Cerebellum (tissue), 4 donors: ENCODE measurements at places on chromosomes 12 and 14.

DNA sequence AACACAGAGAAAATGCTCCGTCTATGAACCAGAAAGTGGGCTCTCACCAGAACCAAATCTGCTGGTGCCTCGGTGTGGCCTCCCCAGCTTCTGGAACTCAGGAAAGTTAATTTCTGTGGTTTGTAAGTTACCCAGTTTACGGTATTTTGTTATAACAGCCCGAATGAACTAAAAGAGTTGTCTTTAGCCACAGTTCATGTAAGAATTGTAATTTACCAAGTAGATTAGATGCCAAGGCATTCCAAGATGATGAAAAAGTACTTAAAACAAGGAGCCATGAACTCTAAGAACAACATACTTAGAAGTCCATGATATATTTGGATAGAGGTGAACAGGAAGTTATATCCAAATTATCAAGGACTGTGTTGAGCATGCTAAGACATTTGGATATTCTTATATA is 259.9 kb upstream of the GARIN6 start:
- DNase-seq = no peak

- no peak for DNase-seq
These were observed 75.9 kb downstream of the DACT1 start for GRCh38 chr14:58713677-58714076.

DNA sequence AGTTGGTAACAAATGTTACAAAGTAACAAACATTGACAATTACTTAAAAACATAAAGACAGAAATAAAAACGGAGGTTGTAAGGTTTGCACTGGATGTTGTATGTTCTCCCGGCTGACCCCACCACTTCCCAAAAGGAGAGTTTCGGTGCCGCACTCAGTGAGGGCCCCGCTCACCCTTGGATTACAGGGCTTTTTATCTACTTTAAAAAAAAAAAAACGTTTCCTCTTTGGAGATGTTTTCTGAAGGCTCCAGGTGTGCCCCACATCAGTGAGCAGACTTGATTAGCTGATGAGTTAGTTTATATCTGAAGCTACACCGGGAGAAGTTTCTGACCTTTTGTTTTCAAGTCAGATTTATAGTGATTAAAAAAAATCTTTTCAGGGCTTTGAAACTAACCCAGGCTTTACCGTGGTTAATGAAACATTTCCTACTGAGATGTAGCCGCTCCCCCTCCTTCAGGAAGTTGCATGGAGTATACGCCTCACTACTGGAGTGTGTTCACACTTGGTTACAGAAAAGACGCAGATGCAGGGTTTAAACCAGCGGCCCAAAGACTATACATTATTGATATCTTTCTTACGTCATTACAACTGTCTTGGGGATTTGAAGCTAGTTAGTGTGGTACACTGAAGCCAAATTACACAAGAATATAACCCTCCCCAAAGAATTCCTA is 38.0 kb upstream of the BCL7A start:
- no peak for DNase-seq

DNA sequence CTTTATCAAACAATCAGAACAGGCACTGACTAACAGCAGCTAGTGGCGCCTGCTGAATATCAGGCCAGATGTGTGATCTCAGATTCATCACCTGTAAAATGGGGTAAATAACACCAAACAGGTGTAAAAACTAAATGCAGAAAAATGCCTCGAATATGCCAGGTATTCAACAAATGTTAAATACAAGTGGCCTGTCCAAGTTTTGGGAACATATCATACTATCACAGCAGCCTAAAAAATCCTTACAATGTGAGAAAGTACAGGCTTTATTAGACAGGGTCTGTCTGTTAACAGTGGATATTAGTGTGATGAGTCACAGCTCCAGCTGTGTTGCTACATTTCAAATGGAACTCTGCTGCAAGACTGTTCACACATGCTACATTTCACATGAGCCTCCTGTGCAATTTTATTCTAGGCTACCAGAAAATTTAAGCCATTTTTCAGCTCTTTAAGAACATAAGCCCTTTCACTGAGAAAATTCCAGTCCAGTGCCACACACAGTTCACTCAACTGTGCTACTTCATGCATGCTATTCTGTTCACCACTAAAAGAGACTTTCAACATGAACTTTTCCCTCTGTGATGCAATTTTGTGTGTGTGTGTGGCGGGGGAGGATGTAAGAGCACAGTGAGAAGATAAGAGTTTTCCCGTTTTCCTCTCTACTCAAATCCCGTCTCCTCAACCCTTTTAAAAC is 56.7 kb downstream of the MSRB3 start:
- no peak for DNase-seq

GRCh38 chr12:121773011-121773777 is 20.3 kb downstream of the RHOF start:
- DNase-seq = peak; percentile 75

DNA sequence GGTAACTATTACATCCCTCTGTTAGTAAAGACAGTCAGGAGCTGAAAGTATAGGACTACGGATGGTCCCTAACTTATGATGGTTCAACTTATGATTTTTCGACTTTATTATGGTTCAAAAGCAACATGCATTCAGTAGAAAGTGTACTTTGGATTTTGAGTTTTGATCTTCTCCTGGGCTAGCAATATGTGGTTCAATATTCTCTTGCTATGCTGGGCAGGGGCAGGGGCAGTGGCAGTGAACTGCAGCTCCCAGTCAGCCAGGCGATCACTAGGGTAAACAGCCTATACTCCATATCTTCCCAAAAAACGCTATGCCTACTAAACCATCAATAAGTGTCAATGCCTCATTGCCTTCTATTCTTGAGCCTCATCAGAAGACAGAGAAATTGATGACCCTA is 292.7 kb downstream of the EMP1 start:
- no peak for DNase-seq

- DNase-seq = no peak
These were observed 169.6 kb upstream of the FRMD6 start for GRCh38 chr14:51482102-51482501.

- no peak for DNase-seq
These were observed 153.4 kb upstream of the PDZRN4 start for GRCh38 chr12:41034686-41035085.

- DNase-seq = no peak
These were observed 25.8 kb downstream of the LIMA1 start for GRCh38 chr12:50257236-50258166.

GRCh38 chr14:65373671-65374039 is 38.9 kb upstream of the FUT8 start:
- no peak for DNase-seq

- DNase-seq = peak; percentile 27
These were observed 335.1 kb downstream of the DUSP6 start for GRCh38 chr12:89016970-89017778.

- DNase-seq = no peak
These were observed 8.8 kb upstream of the IFI27L2 start for GRCh38 chr14:94138251-94138650.

GRCh38 chr14:32169191-32169590 is 32.7 kb upstream of the RNU6-7 start:
- no peak for DNase-seq

GRCh38 chr12:71195338-71195896 is 37.6 kb upstream of the TSPAN8 start:
- DNase-seq = no peak

DNA sequence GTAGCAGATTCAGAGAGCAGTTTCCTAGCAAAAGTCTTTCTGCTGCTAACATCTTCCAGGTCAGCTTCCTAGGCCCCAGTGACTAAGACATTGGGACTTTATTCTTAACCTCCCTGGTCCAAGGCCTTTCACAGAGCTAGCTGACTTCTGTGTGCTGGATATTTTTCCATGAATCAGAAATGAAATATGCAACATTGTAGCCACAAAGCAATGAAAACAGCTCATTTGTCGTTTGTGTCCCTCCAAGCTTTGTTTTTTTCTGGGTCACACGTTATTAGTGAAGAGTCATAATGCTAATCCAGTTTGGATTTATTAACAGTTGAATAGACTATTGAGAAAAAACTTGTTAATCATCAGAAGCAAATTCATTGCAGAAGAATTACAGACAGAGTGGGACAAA is 82.4 kb downstream of the ARF6 start:
- no peak for DNase-seq

DNA sequence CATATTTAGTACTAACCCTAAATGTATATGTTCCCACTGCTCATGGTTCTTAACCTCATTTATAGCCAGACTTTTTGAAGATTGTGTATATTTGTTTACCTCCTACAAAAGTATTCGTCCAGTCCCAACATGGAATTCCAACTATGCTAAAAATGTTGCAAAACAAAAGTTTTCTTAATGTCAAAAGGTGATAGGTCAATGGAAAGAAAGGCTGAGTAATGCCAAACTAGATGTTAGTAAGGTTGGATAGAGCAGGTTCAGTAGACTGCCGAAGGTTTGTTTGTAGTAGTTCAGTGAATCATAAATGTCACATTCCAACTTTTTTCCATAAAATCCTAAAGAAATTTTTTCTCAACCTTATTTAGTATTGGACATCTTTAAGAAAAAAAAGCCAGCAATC is 874.5 kb downstream of the FLRT2 start:
- no peak for DNase-seq

- no peak for DNase-seq
These were observed 9.2 kb downstream of the SOS2 start for GRCh38 chr14:50222055-50222613.

GRCh38 chr14:34113991-34114390 is 163.1 kb upstream of the EGLN3 start:
- no peak for DNase-seq

DNA sequence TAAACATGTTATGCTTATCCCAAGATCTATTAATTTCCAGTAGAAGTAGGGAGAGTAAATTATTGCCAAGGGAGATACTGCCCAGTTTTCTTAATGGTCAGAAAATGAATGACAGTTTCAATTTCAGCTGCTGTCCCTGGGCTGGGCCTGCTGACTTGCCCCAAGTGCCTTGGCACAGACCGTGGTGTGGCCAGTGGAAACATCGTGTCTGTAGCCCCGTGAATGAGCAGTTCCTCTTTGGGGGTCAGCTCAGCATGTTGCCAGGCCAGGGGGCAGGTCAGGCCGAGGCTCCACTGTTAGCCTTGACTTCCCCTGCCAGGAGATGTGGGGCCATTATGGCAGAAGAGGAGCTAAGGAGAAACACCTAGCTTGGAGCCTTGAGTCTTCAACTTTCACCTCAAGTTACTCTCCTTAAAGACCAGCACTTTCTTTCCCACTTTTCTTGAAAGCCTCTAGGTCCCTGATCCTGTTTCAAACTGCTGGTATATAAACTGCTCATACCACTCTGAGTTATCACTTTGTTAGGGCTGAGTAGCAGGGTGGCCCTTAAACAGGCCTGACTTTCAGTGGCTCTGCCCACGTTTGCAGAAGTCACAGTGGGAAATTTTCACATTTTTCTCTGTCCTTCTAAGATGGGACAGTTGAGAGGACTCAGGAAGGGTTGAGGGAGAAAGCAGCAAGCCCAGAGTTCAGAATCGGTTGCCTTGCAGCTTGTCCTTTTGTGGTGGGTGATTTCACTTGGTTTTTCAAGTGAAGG is 73.2 kb downstream of the SUSD6 start:
- no peak for DNase-seq

DNA sequence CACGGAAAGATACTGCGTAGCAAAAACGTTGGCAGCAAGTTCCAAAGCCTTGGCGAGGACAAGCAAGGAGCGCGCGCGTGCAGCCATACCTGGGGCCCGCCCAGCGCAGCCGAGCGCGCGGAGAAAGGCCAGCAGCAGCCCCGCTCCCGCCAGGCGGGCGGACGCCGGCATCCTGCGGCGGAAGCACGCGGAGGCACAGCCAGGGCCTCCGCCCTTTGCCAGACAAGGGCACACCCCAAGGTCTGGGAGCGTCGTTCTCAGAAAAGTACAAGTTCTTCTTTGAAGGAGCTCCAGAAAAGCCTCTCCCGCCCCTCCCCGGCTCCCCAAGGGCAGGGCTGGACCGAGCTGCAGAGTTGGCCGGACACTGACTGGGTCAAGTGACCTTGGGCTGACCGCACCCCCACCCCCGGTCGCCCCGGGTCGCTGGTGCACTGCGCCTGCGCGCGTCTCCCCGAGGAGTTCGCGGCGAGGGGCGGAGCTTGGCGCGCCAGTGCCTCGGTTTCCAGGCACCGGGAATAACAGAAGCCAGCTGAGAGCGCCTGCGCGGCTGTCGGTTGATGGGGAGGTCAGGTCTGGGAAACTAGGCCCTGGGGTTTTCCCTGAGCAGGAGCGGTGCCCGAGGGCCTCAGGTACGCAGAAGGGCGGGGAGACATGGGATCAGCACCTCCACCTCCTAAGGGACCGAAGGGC is at the start of gene ZC2HC1C:
Gene ZC2HC1C (plus strand): TSS at position 521 of the 690 bp plus-strand sequence. CDS start 933 bp downstream, outside the sequence.
- DNase-seq = peak; percentile 93

- DNase-seq = no peak
These were observed 331.8 kb downstream of the ZFP36L1 start for GRCh38 chr14:68461086-68461485.

- DNase-seq = no peak
These were observed 41.6 kb downstream of the FBXO21 start for GRCh38 chr12:117148642-117149041.

DNA sequence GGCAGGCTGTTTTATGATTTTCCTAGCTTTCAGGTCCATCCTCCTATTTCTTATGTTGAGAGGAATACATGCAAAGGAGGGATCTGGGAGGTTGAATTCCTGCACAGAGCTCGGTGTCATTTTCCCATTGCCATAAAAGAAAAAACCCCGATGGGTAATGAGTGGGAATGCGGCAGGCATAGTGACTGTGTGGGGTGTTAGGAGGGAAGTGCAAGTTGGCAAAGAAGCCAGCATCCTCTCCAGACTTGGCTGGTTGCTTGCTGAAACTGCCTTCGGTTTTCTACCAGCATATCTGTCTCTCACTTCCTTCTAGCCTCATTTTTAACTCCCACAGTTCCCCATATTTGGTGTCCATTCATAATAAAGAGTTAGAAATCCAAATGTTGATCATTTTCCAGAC is 1046.1 kb downstream of the SLC6A15 start:
- no peak for DNase-seq

DNA sequence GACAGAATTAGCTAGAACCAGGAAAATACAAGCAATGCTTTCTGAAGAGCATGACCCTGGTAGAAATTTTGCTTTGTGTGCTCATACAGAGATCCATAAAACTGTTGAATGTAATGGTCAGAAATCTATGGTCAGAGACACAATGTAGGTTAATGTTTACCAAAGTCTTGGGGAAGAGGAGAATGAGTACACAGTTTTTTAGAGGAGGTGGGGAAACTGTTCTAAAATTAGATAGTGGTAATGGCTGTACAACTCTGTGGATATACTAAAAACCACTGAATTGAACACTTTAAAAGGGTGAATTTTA is 109.5 kb upstream of the ARHGAP5 start:
- DNase-seq = no peak
